ENCODE measurements at places on chromosomes 3 and 15.

DNA sequence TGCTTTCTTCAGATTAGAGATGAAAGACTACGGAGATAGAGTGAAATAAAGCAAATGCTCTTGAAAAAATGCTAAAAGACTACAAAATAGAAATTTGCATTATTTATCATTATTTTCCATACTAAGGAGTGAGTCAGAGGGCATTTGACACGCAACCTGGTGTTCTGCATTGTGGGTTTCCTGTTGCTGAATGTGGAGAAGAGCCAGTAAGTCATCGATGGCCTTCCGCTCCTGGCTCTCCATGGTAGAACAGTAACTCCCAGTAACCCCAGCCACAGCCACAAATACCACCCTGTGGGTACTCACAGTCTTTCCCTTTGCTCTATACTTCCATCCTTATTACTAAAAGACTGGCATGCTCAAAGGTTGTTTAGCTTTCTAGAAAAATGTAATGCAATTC, 61.5 kb downstream of the CGGBP1 start:
- no peak for DNase-seq

DNA sequence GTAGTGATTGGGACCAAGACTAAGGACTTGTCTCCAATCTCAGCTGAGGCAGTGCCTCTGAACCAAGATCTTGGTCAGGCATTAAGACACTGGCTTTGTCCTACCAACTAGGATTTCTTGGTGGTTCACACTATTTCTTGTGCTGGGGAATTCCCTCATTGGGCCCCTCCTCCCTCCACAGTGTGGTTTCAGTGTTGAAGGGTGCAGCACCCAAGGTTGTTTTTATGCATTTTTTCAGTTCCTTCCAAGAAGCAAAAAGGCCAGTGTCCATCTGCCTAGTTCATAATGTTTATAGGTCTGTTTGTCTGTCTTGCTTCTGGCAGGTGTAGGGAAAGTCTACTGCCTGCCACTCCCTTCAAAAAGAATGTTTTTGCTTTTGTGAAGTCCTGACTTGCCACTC, 10.6 kb upstream of the ITPKA start:
- DNase-seq = no peak

DNA sequence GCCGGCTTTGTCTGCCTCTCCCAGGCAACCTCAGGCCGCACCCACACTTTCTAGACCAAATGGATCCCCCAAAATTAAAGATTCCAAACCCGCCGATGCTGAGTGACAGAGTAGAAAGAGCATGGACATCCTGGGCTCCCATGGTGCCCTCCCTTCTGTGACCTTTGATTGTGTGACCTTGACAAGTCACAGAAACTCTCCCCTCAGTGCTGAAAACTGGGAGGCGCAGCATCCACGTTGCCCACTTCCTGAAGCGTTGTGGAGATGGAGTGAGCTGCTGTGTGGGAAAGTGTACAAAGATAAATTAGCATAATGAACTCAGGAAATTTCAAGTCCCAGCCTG, 74.4 kb upstream of the MFGE8 start:
- no peak for DNase-seq

GRCh38 chr3:37072892-37073291, 79.6 kb downstream of the MLH1 start:
- no peak for DNase-seq

DNA sequence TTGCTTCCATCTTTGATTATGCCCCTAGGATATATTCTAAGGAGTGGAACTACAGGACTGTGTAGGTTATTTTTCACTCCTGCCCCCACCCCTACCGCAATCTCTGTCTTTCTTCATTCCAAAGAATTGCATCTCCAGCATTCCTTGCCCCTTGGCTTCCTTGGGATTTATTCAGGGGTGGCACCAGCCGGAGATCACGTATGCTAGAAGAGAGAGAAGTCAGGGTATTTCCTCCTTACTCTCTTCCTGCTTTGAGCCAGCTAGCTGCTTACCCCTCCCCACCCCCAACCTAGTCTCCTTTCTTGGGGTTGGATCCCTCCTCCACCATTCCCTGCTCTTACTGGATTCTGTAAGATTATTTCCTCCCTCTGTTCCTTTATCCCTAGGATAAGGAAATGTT, 35.0 kb upstream of the DENND4A start:
- no peak for DNase-seq

- no peak for DNase-seq
Measured at GRCh38 chr15:61069394-61070075, 159.6 kb downstream of the RORA start.

Measured in neuronal stem cell (in vitro differentiated cells).